Natural killer cell treated with Interleukin-12 subunit alpha and Interleukin-12 subunit beta and Interleukin-15 and Interleukin-18, amount 100 ng/mL, for 72 hours (primary cell): ENCODE measurements at places on chromosomes 2 and 18.

DNA sequence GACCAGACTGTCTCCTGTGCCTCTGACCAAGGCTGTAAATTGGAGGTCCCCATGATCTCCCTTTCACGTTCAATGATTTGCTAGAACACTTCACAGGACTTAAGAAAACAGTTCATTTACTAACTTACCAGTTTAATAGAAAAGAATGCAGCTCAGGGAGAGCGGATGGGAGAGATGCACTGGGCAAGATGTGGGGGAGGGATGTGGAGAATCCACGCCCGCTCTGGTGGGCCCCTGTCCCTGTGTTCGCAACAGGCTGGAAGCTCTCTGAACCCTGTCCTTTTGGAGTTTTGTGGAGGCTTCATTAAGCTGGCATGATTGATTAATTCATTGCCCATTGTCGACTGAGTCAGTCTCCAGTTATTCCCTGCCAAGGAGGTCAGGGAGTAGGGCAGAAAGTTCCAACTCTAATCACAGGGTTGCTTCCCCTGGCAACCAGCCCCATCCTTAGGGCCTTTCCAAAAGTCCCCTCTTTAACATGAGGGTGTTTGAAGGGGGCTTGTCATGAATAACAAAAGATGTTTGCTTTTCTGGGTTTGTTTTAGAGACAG lies 257.1 kb downstream of the ACKR3 start:
- H3K27ac ChIP-seq = no peak overlapping the region
- DNase-seq = no peak
- H3K4me3 ChIP-seq = no peak overlapping the region
- peaks cover 32% of the 10 kb centered on the region for H3K27me3 ChIP-seq

DNA sequence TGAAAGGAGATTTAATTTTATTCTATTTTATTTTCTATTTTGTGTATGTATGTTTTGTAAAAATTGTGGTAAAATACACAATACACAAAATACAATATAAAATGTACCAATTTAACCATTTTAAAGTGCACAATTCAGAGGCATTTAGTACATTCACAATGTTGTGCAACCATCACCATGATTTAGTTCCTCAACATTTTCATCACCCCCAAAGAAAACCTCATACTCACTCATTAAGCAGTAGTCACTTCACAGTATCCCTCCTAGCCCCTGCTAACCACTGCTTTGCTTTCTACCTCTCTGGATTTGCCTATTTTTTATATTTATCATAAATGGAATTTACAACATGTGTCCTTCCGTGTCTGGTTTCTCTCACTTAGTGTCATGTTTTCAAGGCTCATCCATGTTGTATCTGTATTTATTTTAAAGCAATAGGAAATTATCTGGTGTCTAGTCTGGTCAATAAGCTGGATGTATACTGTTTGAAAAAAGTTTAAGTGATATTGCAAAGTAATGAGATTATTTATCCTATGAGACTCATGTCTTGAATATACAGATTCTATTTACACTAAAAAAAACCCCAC lies 77.9 kb upstream of the GLS start:
- no peak overlapping the region for H3K27ac ChIP-seq
- H3K4me3 ChIP-seq = no peak overlapping the region
- no peaks in the 10 kb centered on the region for H3K36me3 ChIP-seq
- H3K27me3 ChIP-seq = no peaks in the 10 kb centered on the region
- no peaks in the 10 kb centered on the region for H3K4me1 ChIP-seq

GRCh38 chr2:71609441-71609840 lies 156.1 kb downstream of the DYSF start:
- H3K36me3 ChIP-seq = no peaks in the 10 kb centered on the region
- no peak overlapping the region for H3K27ac ChIP-seq
- no peak for DNase-seq
- peaks cover 18% of the 10 kb centered on the region for H3K4me1 ChIP-seq
- no peak overlapping the region for H3K4me3 ChIP-seq

- no peaks in the 10 kb centered on the region for H3K4me1 ChIP-seq
- no peaks in the 10 kb centered on the region for H3K27me3 ChIP-seq
- H3K4me3 ChIP-seq = no peak overlapping the region
Measured at GRCh38 chr2:163709270-163709669, 26.5 kb downstream of the FIGN start.

DNA sequence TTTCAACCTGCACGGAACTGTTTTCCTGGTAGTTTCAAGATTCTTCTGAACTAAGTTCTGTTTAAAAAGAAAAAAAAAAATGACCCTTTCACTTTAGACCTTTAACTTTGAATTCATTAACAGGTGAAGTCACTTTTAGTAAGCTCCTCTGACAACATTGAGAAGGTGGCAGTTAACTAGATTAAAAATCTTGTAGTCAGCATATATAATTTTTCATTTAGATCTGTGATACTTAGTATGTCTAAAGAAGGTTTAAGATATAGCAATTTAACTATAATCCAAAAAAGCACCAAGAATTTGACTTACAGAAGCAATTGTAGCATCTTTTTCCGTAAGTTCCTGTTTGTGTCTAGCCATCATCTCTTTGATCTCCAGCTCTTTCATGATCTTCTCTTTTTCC lies 45.4 kb downstream of the SLC66A3 start:
- peaks cover 14% of the 10 kb centered on the region for H3K36me3 ChIP-seq
- H3K4me1 ChIP-seq = peaks cover 26% of the 10 kb centered on the region
- H3K27ac ChIP-seq = no peak overlapping the region
- H3K4me3 ChIP-seq = no peak overlapping the region

- no peak overlapping the region for H3K4me3 ChIP-seq
- no peak overlapping the region for H3K27ac ChIP-seq
- H3K27me3 ChIP-seq = peaks cover 40% of the 10 kb centered on the region
- peaks cover 10% of the 10 kb centered on the region for H3K36me3 ChIP-seq
Measured at GRCh38 chr2:5696945-5697521, 4.8 kb downstream of the SOX11 start.

- no peaks in the 10 kb centered on the region for H3K36me3 ChIP-seq
- H3K4me1 ChIP-seq = peaks cover 10% of the 10 kb centered on the region
- no peak for DNase-seq
Measured at GRCh38 chr18:58761241-58761969, 90.1 kb downstream of the MALT1 start.

DNA sequence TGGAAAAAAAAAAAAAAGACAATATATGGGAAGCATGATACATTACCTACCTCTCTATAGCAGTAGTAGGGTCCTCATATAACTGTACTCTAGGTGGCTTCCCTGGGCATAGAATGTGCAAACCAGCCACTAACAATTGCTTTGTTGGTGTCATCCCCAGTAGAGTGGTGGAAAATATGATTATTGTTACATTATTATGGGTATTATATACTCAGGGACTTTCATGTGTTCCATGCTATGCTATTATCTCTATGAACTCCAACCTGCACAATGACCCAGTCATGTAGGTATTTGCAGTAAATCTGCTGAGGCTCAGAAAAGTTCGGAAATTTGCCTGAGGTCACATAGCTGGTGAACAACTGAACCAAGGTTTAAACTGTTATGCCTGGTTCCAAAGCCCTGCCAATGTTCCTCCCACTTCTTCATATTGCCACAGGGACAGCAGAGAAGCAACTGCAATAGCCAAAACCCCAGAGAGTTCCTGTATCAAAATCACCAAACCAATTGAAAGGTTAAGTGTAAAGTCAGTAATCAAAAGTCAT lies 52.6 kb upstream of the MAP4K4 start:
- no peaks in the 10 kb centered on the region for H3K27me3 ChIP-seq
- no peak overlapping the region for H3K4me3 ChIP-seq
- DNase-seq = peak; percentile 5
- H3K27ac ChIP-seq = no peak overlapping the region

DNA sequence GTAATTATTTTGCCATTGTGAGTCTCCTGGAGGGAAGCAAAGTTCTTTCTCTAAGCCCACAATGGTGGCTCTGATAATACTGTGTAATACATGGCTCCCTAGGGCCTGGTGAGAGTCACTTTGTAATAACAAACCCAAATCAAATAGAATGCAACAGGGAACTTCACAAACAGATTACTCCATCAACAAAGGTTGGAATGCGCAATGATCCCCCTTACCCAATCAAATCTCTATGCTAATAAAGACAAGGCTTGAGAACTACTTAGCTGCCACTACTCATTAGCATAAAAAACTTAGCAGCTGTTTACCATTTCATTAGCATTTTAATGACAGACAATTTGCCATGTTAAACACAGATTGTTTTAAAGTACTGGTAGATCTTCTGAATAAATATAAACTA lies 285.6 kb upstream of the SESTD1 start:
- H3K36me3 ChIP-seq = no peaks in the 10 kb centered on the region
- no peaks in the 10 kb centered on the region for H3K4me1 ChIP-seq
- no peak overlapping the region for H3K4me3 ChIP-seq

- H3K27me3 ChIP-seq = peaks cover 9% of the 10 kb centered on the region
- H3K36me3 ChIP-seq = no peaks in the 10 kb centered on the region
- peaks cover 8% of the 10 kb centered on the region for H3K4me1 ChIP-seq
- H3K4me3 ChIP-seq = no peak overlapping the region
- no peak overlapping the region for H3K27ac ChIP-seq
Measured at GRCh38 chr2:102514061-102514785, 41.2 kb downstream of the SLC9A4 start.
